Tibial nerve (tissue), 4 donors: ENCODE measurements at places on chromosomes 2 and 18.

GRCh38 chr18:79971211-79971952 lies 6.9 kb downstream of the HSBP1L1 start:
- no peak for DNase-seq

GRCh38 chr18:23519734-23520133 lies 16.4 kb downstream of the RMC1 start:
- no peak for DNase-seq

DNA sequence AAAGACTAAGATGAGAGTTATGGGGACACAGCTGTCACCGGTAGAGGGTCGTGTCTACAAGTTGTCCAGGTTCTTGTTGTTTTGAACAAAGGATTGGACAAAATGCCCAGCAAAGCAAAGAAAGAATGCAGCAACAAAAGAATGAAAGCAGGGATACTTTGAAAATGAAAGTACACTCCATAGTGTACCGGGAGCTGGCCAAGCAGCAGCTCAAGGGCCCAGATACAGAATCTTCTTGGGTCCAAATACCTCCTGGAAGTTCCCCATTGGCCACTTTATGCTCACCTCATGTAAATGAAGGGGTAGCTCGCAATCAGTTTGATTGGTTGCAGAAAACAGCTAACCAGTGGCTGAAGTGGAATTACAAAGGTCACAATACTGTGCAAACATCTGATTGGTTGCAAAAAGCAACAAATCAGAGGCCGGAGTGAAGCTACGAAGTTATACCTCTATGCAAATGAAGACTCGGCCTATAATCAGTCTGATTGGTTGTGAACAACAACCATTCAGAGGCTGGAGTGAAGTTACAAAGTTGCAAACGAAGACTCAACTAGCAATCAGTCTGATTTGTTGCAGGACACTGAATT lies 474.9 kb upstream of the TMEFF2 start:
- no peak for DNase-seq

DNA sequence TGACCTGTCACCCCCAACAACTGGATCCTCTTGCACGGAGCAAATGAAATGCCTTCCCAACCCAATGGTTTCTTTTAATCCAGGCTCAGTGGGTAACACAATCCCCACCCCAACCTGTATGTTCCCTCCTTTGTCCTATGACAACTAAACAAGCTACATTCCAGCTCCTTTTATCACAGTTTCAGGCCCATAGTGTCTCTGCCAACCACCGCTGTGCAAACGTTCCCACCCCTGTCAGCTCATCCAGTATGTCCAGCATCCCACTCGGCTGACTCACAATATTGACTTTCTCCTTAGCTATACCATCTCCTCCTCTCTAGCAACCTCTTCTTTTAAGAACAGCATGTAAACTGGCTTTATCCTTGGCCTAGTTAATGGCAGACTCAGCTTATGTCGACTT lies 117.9 kb upstream of the PPP1CB start:
- no peak for DNase-seq

GRCh38 chr2:203694191-203694590 lies 12.2 kb upstream of the CD28 start:
- DNase-seq = no peak
